ENCODE measurements at places on chromosomes 3 and 15. TPM values are rescaled to one million over a fixed set of nuclear protein-coding genes. Genes with fewer than 3 reads are reported as not detected.

GRCh38 chr3:89612027-89612426, 504.6 kb downstream of the EPHA3 start:
- no peak for DNase-seq

Gene GCHFR
- 165 TPM for polyA plus RNA-seq

- DNase-seq: no peak
Observed at GRCh38 chr3:27540231-27540630, 56.0 kb upstream of the SLC4A7 start.

DNA sequence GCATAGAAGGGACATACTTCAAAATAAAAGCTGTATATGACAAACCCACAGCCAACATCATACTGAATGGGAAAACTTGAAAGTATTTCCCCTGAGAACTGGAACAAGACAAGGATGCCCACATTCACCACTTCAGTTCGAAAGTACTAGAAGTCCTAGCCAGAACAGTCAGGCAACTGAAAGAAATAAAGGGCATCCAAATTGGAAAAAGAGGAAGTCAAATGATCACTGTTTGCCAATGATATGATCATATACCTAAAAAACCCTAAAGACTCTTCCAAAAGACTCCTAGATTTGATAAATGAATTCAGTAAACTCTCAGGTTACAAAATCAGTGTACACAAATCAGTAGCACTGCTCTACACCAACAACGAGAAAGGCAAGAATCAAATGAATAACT, 40.7 kb downstream of the SLC49A4 start:
- no peak for DNase-seq

GRCh38 chr3:52891615-52892081, 5.7 kb downstream of the STIMATE start:
- DNase-seq: peak; percentile 63

- peak; percentile 80 for DNase-seq
Observed at GRCh38 chr15:94164202-94164807, 67.1 kb upstream of the MCTP2 start.

Gene ZNF860
- 0.32 TPM for polyA plus RNA-seq

Gene C3orf20
- not detected for polyA plus RNA-seq

All from hepatocyte (in vitro differentiated cells).